ENCODE measurements at places on chromosomes 3 and 15.

GRCh38 chr15:60070838-60071493 is 66.9 kb downstream of the FOXB1 start:
- peak; percentile 88 for DNase-seq

DNA sequence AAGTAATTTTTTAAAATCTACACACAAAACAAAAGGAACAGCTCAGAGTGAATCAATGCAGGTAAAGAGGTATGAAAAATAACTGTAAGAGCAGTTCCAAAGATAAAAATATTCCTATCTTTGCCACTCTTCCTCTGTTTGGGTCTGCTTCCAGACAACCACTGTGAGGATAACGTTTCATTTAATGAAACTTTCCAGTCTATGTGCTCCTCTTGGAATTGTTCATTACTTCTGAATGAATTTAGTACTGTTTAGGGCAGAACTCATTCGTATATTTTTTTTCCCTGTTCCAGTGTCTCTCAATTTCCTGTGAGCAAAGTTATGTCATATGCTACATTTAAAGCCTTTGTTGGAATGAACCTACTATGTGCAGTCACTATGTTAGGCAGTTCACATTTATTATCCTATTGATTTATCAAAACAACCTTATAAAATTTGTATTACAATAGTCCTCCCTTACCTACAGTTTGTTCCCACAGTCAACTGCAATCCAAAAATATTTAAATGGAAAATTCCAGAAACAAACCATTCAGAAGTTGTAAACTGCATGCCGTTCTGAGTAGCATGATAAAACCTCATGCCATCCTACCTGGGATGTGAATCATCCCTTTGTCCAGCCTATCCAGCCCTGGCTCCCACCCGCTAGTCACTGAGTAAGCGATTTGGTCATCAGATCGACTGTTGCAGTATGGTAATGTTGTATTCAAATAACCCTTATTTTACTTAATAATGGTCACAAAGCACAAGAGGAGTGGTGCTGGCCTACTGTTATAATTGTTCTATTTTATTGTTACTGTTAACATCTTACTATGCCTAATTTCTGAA is 98.1 kb downstream of the TMCC1 start:
- DNase-seq = peak; percentile 25

GRCh38 chr3:134464689-134465365 is 21.0 kb downstream of the ANAPC13 start:
- DNase-seq = no peak

DNA sequence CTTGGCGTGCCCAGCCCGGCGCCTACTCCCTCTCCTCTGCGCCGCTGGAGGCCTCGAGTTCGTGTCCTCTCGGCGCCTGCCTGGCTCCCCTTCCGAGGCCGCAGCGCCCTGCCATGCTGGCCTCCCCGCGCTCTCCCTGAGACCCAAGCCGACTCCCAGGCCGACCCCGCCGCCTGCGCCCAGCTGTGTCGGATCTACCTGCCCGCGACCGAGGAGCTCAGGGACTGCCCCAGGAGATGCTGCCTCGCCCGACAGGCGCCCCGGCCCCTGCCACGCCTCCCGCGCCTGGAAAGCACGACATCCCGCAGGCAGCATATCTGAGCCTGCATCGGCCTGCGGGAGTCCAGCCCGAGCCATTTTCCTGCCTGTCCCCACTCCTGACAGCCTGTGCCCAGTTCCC is 16.1 kb downstream of the PAQR9 start:
- no peak for DNase-seq

DNA sequence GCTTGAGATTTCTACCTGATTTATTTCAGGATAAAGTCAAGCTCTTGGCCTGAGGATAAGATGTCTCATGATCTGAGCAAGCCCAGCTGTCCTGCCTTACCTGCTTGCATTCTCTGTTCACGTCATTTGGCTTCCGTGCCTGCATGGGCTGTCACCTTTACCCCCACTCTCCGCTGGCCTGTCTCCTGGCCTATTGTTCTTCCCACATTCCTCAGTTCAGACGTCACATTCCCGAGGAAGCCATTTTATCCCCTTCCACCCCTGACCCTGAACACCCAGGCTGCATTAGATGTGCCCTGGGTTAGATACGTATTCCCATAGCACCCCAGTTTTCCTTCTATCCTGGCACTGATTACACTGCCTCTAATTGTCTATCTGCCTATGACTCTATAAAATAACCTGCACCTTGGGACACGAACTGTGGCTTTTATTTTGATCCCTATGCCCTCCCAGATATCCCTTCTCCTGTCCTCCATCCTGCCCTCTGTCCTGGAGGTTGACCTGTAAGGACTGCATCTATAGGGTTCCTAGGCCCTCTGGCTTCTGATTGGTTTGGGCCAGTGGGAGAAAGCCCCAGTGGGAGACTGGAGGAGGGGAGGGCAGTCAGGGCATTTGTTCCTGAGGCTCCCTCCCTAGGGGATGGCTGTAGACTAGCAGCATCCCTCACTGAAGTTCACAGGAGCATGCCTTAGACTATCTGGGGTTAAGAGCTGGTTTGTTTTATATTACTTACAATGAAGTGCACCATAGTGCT is 19.2 kb upstream of the UBE2Q2 start:
- DNase-seq = no peak

- no peak for DNase-seq
These were observed 24.8 kb upstream of the RBP1 start for GRCh38 chr3:139564294-139564861.

DNA sequence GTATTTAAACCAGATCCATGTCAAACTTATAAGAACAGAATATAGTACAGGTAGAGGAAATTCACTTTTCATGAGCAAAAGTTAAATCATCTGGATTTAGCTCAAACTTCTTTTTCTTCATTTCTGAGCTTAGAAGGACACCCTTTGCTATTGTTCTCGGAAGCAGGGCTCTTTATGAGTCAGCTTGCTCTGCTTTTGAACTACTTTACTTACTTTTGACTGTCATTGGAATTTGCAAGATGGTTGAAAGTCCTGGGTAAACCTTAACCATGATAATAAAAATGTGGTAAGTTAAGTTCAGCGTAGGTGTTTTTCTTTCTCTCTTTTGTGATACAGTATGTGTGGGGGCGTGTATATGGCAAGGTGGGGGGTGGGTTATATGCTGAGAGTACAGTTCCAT is 312.7 kb upstream of the DPH6 start:
- DNase-seq = no peak

DNA sequence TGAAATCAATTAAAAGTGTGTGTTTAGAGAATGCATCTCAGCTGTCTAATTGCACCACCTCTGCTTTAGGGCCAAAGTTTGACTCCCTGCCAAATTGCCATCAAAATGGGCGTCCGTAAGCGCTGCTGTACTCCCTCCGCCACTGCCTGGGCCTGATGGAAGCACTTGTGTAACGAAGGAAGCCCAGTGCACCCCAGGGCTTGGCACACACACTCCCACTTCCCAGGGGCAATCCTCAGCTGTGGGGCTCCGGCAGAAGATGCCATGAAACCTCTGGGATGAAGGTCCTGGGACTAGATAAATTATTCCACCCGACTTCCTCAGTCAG is 137.8 kb downstream of the RORA start:
- no peak for DNase-seq

GRCh38 chr15:57415602-57416001 is 39.3 kb downstream of the CGNL1 start:
- no peak for DNase-seq

Measured in EL (cell line).